ENCODE measurements at places on chromosomes 5 and 9.
A peak's percentile ranks its signal among the peaks of the same experiment; 100 is the strongest.

- no peak for DNase-seq
Measured at GRCh38 chr5:107951309-107951708, 280.6 kb upstream of the EFNA5 start.

GRCh38 chr5:133123297-133123696 lies 71.5 kb downstream of the HSPA4 start:
- no peak for DNase-seq

DNA sequence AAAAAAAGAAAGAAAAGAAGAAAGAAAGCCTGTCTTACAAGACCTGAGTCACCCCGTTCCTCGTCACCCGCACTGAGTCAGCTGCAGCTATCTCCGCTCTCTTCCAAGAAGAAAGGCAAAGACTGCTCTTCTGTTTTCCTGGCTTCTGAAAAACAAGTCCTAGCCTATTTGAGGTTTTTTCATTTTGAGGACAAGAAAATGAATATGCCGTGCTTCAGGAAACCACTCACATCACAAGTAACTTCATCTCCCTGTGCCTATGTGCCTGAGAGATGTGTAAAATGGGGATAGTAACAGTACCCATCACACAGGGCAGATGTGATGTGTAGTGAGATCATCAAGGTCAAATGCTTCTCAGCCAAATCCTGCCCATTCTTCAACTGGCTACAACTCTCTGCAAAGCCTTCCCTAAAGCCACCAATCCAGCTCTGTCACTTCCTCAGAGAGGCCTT lies 78.4 kb downstream of the GLDC start:
- DNase-seq = peak; percentile 91

- DNase-seq = no peak
Measured at GRCh38 chr5:10227379-10227778, 22.3 kb downstream of the ATPSCKMT start.

GRCh38 chr9:126611193-126611591 lies 2.5 kb upstream of the LMX1B start:
- DNase-seq = no peak

- no peak for DNase-seq
Measured at GRCh38 chr5:177270653-177271052, 32.9 kb downstream of the RAB24 start.

- no peak for DNase-seq
Measured at GRCh38 chr5:109388407-109388806, 21.4 kb downstream of the PJA2 start.

- peak; percentile 51 for DNase-seq
Measured at GRCh38 chr5:149174847-149175234, 33.5 kb downstream of the ABLIM3 start.

DNA sequence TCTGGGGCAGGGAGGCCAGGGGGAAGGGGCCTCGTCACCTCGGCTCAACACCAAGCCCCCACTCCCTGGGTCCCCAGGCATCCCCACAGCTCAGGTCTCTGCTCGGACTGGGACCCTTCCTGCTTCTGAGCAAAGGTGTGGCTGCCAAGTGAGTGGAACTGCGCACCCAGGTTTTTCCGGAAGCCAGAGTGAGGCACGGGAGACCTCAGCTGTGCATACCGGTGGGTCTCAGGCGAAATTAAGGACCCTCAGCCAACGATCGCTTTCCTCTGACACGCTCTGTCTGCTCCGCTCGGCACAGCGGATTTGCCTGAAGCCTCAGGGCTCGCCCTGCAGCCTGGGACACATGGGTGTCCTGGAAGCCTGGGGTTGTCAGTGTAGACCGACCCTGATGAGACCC lies 41.0 kb upstream of the IRX4 start:
- DNase-seq = no peak

- no peak for DNase-seq
Measured at GRCh38 chr5:158812408-158812807, 287.3 kb downstream of the EBF1 start.

DNA sequence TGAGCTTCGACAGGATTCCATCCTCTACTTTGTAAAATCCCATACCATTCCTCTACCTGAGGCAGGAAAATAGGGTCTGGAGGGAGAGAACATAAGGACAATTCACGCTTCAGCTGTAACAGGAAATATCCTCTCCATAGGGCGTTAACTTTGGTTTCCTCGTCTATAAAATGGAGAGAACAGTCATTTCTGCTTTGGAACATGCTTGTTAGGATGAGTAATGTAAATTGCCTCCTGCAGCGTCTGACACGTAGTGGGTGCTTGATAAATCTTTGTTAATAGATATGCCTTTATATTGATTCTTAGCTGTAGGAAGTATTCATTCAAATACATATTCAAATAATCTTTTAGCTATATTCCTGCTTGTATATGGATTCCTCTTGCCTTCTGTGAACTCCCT lies 711 bp upstream of the SUB1 start:
- DNase-seq = no peak

DNA sequence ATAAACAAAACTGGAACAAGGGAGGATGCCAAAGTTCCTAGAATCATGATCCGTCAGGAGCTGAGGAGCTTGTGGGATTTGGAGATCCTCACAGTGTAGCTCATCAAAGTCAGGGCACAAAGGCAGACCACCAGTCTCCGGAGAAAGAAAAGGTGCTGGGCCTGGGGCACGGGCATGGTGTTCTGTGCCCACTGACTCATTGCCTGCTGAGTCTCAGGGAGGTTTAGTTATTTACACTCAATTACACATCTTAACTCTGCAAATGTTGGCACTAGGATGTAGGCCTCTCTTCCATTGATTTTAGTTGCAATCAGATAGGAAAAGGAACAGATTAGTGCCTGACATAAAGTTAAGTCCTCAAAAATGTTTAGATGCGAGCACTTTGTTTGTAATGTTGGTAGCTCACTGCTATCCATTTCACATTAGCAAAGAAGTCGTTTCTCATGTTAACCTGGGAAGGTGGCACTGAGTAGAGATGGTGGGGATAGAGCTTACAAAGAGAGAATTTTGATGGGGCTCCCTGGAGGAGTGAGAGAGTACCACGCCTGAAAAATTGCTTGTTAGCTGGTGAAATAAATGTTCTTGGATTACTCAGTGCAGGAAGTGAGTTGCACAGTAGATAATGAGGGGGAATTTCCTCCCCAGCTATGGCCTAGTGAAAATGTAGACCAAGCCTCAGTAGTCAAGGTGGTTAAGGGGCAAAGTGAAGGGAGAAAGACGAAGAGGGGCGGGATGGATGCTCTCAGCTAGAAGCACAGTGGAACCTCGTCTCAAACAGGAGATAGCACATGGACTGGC lies 109.5 kb upstream of the CD180 start:
- DNase-seq = peak; percentile 78

DNA sequence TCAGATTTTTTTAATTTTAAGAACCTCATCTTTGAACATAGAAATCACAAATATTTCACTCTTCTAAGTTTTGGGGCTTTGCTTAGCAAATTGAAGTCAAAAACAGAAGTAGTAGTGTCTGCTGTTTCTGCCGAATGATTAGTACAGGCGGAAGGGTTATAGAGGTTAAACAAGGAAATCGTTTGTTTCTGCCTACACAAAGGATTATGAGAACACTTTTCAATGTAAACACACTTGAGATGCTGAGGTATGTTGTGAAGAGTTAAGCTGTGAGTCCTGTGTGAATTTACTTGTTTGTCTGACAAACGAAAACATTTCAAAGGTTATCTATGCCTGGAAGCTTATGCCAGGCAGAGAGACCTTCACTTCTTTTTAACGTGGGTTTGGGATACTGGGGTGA lies 224.8 kb downstream of the CETN3 start:
- no peak for DNase-seq

DNA sequence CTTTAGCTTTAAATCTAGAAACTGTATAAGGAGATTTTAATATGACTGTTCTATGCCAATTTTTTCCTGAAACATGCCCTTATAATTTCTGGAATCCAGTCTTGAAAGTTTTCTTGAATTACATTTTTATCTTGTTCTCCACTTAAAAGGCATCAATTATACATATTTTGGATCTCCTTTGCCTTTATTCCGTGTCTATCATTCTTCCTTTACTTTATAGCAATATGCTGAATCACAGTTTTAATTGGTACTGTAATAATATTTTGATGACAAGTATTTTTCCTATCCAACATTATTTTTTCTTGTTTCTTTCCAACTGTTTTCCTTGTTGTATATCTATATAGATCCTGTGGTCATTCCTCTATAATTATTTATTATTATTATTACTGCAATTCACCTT lies 361.2 kb downstream of the PIK3R1 start:
- no peak for DNase-seq

GRCh38 chr5:179125789-179126505 lies 65.8 kb downstream of the ZNF354C start:
- no peak for DNase-seq

- peak; percentile 59 for DNase-seq
Measured at GRCh38 chr9:87386490-87387025, 111.1 kb upstream of the DAPK1 start.

GRCh38 chr9:8492024-8492423 lies 692.4 kb upstream of the DMAC1 start:
- DNase-seq = no peak

DNA sequence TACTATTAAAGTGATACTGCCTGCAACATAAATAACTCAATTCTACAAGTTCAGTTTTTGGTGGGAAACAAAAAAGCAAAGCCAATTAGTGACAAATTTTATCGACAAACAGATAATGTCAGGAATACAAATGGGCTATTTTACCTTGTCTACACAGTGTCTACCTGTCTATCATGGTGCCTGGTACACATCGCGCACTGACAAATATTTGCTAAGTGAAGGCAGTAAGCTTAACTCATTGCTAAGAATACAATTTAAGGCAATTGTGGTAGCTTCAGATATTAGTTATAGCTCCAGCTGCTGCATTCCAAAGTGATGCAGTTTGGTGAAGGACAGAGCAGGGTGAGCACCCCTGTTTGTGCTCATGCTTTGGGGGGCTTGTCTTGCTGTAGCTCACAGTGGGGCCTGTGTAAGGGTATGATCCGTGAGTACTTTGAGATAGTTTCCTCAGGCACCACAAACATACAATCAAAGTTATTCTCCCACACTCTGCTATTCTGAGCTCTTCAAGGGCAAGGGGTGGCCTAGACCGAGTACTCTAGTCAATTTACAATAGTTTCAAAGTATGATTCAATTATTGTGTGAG lies 24.7 kb downstream of the ELL2 start:
- DNase-seq = no peak

DNA sequence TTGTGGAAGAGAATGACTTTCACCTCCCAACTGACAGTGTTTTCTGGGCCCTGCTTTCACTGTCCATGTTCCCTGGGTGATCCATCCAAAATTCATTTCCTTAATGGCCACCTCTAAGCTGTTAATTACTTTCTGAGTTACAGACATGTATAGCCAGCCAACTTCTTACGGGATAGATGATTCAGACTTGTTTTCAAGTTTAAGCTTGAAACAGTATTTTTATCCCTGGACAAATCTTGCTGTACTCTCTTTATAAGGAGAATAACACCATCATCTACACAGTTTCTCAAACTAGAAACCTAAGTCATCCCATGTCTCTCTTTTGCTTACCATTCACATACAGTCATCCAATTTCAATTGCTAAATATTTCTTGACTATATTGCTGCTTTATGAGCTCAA lies 6.9 kb downstream of the FAM174A start:
- DNase-seq = no peak

GRCh38 chr9:37922363-37923117 lies 18.6 kb upstream of the SLC25A51 start:
- DNase-seq = peak; percentile 32

DNA sequence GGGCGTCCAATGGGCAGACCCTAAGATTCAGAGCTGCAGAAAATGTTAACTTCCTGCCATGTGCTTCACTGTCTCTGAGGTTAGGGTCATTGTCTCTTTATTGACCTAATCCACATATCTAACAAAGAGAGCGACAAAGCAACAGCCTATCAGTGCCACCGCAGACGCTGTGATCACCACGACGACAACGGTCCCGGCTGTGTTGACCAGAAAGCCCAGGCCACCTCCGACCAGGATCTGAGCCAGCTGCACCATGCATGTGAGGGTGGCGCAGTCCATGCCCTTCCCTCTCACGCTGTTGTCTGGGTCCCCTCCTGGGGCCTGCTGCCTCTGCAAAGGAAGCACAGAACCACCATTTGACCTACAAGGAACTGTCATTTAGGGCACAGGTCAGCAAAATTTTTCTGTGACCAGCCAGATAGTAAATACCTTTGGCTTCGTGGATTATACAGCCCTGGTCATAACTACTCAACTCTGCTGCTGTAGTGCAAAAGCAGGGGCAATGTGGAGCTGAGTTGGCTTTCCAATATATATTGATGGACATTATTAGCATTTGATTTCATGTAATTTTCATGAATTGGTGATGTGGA lies 8.5 kb downstream of the RXFP3 start:
- DNase-seq = no peak

DNA sequence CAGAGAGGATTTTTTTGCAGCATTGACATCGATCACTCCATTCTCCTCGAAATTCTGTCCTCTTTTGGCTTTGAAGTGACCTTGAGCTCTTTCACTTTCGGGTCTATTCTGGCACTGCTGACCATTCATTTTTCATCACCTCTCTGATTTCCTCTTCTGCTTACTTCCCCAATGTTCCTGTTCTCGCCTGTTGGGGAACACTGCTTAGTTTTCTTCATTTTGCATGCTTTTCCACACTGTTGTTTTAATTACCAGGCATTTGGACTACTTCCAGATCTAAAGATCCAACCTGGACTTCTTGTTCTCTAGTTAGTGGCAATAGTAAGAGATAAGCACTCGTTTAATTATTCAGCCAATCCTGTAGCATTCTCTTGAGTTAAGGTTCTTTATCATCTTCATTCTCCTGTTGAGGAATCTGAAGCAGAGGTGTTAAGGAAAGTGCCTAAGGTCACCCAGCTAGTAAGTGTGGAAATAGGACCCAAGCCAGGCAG lies 53.4 kb downstream of the MAN2A1 start:
- peak; percentile 7 for DNase-seq

GRCh38 chr5:54563083-54563761 lies 45.7 kb downstream of the SNX18 start:
- no peak for DNase-seq

DNA sequence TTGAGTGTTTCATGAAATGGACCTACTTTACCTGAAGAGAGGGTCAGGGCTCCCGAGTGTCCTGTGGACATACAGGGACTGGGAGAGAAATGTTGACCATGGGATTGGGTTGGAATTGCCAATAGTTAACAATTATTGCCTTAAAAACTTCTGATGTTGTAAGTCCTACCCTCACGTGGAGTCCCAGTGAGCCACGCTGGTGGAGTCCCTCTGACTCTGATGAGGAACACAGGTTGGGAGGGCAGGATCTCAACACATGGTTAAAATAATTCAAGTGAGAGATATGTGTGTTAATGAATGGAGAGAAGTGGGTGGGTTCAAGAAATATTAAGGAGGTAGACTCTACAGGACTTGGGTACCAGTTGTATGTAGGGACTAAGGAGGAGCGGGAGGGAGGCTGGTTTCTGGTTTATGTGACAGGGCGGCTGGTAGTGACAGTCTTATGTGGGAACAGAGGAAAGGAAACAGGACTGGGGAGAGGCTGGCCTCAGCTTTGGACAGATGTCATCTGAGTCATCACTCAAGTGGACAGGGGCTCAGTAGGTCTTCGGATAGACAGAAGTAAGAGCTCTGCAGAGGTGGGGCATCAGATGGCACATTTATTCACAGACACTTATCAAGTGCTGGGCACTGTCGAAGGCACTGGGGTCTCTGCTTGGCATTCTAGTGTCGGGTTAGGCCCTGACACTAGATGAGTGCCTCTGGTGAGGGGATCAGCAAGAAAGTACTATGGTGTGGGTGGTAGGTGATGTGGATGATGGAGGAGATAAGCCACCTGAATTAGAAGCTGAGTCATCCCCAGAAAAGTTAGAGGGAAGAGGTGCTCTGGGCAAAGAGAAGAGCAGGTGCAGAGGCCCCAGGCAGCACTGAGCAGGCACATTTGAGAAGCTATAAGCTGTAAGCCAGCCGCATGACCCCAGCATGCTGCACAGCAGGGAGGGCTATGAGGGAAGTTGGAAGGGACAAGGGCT lies 27.2 kb downstream of the MAML1 start:
- no peak for DNase-seq
